ENCODE measurements at places on chromosomes 1 and 21.

- DNase-seq = peak; percentile 26
These were observed 76.1 kb upstream of the IRF2BP2 start for GRCh38 chr1:234686035-234686434.

DNA sequence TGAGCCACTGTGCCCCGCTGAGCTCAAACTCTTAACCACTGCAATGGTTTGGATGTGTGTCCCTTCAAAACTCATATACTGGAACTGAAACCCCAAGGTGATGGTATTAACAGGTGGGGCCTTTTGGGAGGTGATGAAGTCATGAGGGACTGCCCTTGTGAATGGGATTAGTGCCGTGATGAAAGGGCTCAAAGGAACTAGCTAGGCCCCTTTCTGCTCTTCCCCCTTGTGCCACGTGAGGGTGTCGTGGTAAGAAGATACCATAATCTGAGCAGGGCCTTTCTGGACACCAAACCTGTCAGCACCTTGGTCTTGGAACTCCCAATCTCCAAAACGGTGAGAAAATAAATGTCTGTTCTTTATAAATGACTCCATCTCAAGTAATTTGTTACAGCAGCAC, 45.5 kb upstream of the SPOCD1 start:
- DNase-seq = no peak

GRCh38 chr1:182114627-182115023, 53.1 kb upstream of the ZNF648 start:
- no peak for DNase-seq

DNA sequence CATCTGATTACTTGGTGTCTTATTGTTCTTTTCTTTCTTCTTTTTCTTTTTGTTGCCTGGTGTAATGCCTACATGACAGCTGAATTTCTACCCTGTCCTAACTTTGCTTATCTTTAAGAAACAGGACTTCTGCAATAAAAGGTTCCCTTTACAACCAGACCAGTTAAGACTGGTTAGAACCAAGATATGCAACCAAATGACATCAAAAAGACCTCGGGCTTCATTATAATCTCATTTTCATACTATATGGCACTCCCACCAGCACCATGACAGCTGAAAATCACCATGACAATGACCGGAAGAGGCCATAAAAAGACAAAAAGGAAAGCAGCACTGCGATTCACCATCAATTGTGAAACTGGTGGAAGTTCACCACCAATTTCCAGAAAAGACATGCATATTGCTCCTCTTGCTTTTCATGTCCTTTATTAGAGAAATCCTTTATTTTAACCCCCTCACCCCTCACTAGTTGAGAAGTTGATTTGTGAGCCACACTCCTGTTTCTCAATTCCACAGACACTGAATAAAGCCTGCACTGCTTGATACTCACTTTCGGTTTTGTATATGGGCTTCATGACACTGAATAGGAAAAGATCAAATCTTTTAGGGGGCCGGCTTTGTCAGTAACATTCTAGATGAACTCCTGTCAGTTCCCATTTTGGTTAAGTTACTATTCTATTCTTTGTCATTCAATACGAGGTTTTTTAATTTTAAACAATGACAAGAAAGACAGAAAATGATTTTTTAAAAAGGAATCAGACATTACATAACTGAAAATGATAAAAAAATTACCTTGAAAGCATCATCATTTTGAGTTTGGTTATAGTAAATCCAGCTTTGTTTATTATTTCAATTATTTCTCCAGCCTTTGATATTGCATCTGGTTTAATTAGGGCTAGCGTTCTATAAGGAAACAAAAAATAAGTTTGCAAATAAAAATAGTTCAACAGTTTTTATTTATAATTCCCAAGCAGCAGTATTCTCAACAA, 58.1 kb downstream of the NME7 start:
- DNase-seq = no peak

DNA sequence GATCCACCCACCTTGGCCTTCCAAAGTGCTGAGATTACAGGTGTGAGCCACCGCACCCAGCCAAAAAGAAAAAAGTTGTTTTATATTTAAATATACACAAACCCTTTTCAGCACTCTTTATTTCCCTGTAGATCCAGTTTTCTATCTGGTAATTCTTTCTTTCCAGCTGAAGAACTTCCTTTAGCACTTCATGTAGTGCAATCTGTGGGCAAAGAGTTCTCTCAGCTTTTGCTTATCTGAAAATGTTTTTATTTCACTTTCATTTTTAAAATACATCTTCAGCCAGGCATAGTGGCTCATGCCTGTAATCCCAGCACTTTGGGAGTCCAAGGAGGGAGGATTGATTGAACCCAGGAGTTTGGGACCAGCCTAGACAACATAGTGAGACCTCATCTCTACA, 28.5 kb upstream of the HYI start:
- DNase-seq = no peak

- DNase-seq = no peak
These were observed 1.5 kb upstream of the ZMPSTE24 start for GRCh38 chr1:40256401-40257084.
